NCI-H510A (cell line): ENCODE measurements at places on chromosomes 12 and 14.

DNA sequence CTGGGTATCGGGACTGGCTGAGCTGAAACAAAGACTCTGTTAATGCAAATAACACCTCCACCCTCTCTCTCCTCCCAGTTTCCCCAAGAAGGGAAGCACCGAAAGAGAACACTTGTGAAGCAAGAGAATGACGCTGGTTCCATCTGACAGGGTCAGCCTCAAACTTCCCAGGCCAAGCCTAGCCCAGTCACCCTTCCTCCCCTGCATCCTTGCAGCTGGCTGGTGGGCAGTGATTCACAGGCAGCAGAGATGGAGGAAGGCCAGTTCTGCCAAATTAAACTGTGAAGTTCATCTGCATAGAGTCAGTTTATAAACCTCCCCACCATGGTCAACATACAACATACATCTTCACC lies 2.8 kb downstream of the LRRC74A start:
- DNase-seq: no peak

GRCh38 chr14:58899317-58899713 lies 261.6 kb downstream of the DACT1 start:
- DNase-seq: no peak

- DNase-seq: peak; percentile 44
Observed at GRCh38 chr14:54446161-54446693, 5.1 kb upstream of the CNIH1 start.

GRCh38 chr12:72089678-72090077 lies 151.0 kb downstream of the TPH2 start:
- DNase-seq: no peak

DNA sequence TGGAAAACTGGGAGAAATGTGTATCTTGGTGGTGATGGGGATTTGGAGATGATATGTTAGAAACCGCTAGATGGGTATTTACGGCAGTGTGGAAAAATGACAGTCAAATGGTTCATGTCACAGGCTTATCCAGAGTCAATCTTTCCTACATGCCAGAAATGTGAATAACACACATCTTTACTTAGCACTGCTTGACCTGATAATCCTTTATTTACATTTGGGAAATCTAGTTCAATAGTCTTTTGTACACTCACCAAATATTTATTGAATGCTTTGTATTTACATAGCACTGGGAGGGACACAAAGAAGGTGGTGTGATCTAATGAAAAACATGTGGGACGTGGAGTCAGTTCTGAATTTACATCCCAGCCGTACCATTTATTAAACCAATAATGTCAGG lies 208.2 kb downstream of the DIO2 start:
- no peak for DNase-seq

- no peak for DNase-seq
Observed at GRCh38 chr12:55716582-55716957, 724 bp downstream of the BLOC1S1 start.

- no peak for DNase-seq
Observed at GRCh38 chr12:1576410-1577241, 17.8 kb downstream of the FBXL14 start.

GRCh38 chr12:109387425-109388166 lies 39.9 kb downstream of the MYO1H start:
- DNase-seq: no peak

DNA sequence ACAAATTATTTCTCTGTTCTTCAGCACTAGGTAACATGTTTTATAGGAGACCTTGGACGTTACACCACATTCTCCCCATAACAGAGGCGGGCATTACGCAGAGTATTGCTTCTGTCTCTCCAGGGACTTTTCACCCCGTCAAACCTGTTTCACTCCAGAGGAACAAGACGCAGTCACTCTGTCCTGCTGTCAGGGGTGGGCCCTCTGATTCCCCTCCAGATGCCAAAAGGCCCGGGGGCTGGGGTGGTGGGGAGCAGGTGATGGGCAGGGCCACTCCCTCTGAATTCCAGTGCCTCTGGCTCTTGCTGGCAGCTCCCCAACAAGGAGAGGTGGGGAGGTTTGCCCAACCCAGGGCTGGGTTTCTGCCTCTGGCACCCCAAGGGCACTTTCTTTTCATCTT lies 71.9 kb downstream of the NTF3 start:
- DNase-seq: no peak

DNA sequence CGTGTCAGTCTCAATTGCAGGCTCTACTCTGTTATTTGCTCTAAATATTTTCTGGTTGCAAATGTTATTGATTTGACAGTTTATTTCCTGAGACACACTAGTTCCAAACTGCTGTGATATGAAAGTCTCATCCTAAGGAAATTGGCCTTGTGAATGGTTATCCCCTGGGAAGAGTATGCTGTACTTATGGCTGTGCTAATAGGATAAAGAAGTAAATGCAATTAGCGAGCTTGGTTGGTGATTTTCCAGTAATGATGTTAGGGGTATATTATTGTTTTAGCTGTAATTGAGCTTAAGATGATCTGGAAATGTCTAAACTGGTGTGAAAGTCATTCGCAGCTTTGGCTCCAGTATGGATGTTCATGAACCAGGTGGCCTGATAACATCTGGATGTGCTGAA lies 197.9 kb downstream of the SUDS3 start:
- DNase-seq: no peak

DNA sequence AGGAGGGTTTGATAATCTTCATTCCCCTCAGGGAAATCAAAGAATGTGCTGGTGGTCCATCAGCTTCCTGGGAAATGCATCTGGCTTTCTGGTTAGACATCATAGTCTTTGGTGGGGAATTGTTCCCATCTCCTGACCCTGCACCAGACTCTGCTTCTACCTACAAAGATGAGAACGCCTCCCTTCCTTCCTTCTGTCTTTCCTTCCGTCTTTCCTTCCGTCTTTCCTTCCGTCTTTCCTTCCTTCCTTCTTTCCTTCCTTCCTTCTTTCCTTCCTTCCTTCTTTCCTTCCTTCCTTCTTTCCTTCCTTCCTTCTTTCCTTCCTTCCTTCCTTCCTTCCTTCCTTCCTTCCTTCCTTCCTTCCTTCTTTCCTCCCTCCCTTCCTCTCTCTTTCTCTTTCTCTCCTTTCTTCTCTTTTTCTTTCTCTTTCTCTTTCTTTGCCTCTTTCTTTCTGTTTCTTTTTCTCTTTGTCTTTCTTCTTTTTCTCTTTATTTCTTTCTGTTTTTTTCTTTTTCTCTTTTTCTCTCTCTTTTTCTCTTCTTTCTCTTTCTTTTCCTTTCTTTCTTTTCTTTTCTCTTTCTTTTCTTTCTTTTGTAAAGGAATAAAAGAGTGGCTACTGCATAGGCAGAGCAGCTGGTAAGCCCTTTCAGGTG lies 189.0 kb upstream of the ARHGAP5 start:
- no peak for DNase-seq

GRCh38 chr12:132395192-132395907 lies 66.0 kb upstream of the GALNT9 start:
- DNase-seq: no peak

- DNase-seq: no peak
Observed at GRCh38 chr12:112716099-112717093, 75.2 kb upstream of the RPH3A start.

GRCh38 chr12:24960222-24960855 lies 11.4 kb upstream of the BCAT1 start:
- no peak for DNase-seq

- DNase-seq: no peak
Observed at GRCh38 chr12:28369483-28369882, 179.2 kb downstream of the CCDC91 start.

DNA sequence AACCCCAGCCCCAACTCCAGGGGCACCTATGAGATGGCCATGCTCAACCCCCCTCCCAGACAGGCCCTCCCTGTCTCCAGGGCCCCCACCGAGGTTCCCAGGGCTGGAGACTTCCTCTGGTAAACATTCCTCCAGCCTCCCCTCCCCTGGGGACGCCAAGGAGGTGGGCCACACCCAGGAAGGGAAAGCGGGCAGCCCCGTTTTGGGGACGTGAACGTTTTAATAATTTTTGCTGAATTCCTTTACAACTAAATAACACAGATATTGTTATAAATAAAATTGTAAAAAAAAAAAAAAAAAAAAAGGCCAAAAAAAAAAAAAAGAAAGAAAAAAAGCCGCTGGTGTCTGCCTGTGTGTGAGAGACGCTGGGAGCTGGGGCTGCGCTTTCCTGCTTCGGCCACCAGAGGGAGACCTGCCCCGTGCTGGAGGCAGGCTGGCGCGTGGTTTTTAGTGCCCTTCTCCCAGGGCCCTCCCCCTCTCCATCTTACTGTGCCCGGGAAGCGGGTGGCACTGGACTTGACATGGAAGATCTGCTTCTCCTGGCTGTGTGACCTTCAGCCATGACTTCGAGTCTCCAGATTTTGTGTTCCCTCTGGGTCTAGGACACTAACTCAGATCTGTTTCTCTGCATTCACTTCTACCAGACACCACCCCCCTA lies 3.4 kb upstream of the NXPH4 start:
- DNase-seq: peak; percentile 77

GRCh38 chr14:20438664-20439063 lies 2.7 kb upstream of the KLHL33 start:
- no peak for DNase-seq

GRCh38 chr14:67763158-67763822 lies 53.1 kb downstream of the ZFYVE26 start:
- peak; percentile 20 for DNase-seq

- DNase-seq: no peak
Observed at GRCh38 chr12:91613223-91613779, 430.7 kb upstream of the DCN start.

GRCh38 chr12:76871742-76872141 lies 7.1 kb downstream of the CSRP2 start:
- no peak for DNase-seq

- DNase-seq: no peak
Observed at GRCh38 chr12:42326541-42327226, 717 bp downstream of the PPHLN1 start.

GRCh38 chr12:53258541-53259539 lies 9.3 kb upstream of the ESPL1 start:
- DNase-seq: no peak

DNA sequence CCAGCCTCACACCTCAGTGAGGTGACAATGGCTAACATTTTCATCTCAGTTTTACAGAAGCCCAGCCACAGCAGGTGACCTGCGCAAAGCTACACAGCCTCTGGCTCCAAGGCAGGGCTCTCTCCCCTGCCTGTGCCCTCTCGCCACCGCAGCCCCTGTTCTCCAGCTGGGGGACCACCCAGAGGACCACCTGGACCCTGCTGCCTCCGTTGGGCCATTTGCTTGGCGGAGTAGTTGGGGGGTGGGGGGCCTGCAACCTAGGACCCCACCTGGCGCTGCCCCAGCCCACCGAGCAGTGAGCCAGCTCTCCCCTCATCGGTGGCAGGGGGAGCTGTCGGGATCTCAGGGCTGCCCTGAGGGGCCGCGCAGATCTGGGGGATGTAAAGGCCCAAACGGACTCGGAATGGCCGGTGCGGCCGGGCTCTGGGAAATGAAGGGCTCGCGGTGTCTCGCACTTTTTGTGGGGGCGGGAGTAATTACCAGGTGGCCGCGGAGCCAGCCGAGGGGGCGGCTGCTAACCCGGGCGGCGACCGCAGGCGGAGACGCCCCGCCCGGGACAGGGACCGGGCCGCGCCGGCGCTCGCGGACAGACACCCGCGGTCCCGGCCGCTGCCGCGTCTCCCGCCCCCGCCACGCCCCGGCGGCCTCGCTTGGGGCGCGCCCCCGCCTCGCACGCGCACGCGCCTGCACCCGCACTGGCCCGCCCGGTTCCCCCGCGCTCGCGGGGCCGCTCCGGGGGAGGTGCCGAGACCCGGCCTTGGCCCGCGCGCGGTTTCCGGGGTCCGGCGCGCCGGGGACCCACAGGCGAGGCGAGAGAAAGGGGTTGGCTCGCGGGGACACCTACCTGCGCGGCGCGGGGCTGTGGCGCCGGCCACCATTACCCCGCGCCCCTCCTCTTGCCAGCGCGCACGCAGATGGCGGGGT lies 8.6 kb upstream of the GPR68 start:
- DNase-seq: peak; percentile 31

DNA sequence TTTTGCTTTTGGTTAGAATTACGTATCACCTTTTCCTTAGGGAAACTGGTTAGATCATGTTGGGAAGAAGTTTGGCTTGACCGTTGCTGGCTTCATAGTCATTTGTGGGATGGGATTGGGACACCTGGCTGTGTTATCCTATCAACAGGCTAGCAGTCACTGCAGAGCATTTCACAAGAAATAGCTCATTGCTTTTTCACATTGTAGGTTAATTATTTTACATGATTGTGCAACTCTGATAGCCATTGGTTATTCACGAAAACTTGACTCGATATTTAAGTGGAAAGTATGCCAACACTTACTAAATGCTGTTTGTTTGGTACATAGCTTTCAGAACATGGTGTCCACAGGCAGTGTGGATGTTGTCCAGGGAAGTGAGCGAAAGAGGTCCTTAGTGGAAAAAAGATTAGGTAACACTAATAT lies 89.4 kb downstream of the NKX2-1 start:
- no peak for DNase-seq

- no peak for DNase-seq
Observed at GRCh38 chr14:94367347-94368242, 20.8 kb downstream of the SERPINA1 start.

DNA sequence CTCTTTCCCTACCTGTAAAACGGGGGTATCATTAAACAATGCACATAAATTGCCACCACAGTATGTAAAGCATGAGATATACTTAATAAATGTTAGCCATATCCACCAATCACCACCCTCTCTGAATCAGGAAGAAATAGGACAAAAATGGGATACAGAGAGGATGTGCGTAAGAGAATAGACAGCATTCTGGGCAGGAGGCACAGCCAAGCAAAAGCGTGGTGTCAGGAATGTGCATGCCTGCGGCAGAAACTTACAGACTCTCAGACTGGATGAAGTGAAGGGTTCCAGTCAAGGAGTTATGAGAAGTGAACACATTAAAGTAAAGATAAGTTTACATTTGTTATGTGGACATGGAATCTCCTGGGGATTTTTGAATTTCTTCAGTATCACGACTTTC lies 121.7 kb upstream of the MDM1 start:
- DNase-seq: no peak

- no peak for DNase-seq
Observed at GRCh38 chr12:116370886-116371580, 93.5 kb upstream of the MED13L start.
